ENCODE measurements at places on chromosomes 7 and 10.

GRCh38 chr10:120387326-120387725 is 69.7 kb upstream of the PLPP4 start:
- DNase-seq, result no peak

GRCh38 chr7:35528381-35528977 is 166.5 kb downstream of the HERPUD2 start:
- no peak for DNase-seq

DNA sequence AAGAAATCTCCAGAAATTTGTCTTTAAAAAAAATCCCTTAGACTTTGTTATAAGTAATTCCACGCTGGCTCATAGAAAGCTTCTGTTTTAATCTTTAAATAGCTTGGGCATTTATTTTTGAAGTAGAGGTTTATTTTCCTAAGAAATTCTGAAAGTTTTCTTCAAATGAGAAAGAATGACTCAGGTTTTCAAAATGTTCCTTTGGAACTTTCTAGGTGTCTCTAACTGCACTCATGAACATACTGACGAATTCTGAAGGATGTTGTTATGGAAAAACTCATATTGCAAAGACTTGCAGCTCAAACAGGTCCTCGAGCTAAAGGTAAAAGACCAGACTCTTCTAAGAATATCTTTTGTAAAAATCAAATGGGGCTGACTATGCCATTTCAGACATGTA is 10.7 kb downstream of the DGKI start:
- DNase-seq, result no peak

- no peak for DNase-seq
Observed at GRCh38 chr7:6487184-6487545, 39.4 kb upstream of the DAGLB start.

- DNase-seq, result no peak
Observed at GRCh38 chr10:43236176-43236850, 30.6 kb downstream of the RASGEF1A start.

GRCh38 chr10:4250587-4250887 is 465.5 kb upstream of the KLF6 start:
- no peak for DNase-seq

DNA sequence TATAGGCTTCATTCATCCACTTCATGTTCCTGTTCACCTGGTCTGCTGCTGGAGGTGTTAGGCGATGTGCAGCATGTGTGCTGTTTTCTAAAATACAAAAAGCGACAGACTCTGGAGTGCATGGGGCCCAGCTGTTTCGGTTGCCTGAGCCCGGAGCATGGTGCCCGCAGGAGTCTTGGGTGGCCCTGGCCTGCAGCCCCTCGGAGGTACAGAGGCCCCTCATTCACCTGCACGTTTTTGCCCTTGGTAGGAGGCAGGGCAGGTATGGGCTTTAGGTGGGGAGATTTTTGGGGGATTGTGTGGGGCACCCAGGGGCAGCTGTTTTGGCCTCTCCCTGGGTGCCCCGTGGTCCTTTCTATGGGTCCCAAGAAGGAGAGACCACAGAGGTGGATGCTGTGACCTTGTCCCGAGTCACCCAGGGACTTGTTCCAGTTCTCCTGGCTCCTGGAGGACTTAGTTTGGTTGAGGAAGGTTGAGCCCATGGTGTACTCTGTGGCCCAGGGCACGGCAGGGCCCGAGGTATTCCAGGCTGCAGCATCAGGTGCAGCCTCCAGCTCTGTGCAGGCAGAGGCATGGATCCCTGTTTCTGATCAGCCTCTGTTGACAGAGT is 130.7 kb downstream of the TRRAP start:
- DNase-seq, result no peak

Data from CD4-positive, alpha-beta T cell treated with Interleukin-17A for 1 hour (primary cell).